ENCODE measurements at places on chromosomes 2 and 18. TPM values are rescaled to one million over a fixed set of nuclear protein-coding genes. Genes with fewer than 3 reads are reported as not detected.

GRCh38 chr18:79950515-79951341, 725 bp downstream of the SLC66A2 start:
- DNase-seq = peak; percentile 63

DNA sequence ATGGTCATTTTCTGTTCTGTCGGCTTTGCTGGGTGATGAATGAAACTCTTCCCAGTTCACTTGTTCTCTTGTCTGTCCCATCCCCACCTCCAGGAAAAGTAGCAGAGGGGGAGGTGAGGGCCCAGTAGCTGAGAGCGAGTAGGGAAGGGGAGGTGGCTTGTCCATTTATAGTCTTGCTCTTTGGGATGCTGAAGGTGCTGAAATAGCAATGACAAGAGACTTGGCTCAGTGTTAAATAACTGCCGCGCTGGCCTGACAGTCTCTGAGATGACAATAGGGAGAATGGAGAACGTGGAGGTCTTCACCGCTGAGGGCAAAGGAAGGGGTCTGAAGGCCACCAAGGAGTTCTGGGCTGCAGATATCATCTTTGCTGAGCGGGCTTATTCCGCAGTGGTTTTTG, at the start of gene SMYD1:
Gene SMYD1 (plus strand): TSS at position 228 of the 400 bp plus-strand sequence. CDS start 40 bp downstream, at position 268.
- no peak for DNase-seq

DNA sequence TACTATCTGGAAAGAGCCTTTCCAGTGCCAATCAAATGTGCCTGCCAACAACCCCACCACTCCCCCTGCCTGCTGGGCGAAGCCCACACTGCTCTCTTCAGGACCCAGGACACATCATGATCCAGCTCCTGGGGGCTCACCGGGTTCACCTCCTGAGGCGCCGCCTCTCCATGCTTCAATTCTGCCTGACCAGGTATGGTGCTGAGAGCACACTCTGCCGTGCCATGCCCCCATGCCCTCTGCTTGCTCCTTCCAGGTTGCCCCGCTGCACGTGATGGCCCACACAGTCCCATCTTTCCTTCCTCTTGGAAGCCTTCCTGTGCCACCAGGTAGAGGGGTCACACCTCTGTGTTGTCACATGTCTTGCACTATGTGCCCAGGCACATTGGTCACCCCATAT, 47.5 kb downstream of the ASB18 start:
- no peak for DNase-seq

The HOXD12 gene
- polyA plus RNA-seq = not detected

The ACKR3 gene
- polyA plus RNA-seq = 0.57 TPM

The PJVK gene
- 1.6 TPM for polyA plus RNA-seq

The SERPINB7 gene
- polyA plus RNA-seq = not detected

Data from GM23338 (cell line).